ENCODE measurements at places on chromosomes 7 and 10. TPM values are rescaled to one million over a fixed set of nuclear protein-coding genes. Genes with fewer than 3 reads are reported as not detected.
A peak's percentile ranks its signal among the peaks of the same experiment; 100 is the strongest.

GRCh38 chr7:112255388-112255720, 48.9 kb downstream of the ZNF277 start:
- no peak for DNase-seq

The TUBB8 gene
- not detected for total RNA-seq

- DNase-seq, result peak; percentile 64
These were observed 95.5 kb downstream of the PPP1R17 start for GRCh38 chr7:31782411-31782991.

- DNase-seq, result no peak
These were observed 157.2 kb upstream of the INSYN2A start for GRCh38 chr10:127353544-127353943.

Data from lung microvascular endothelial cell (primary cell).